ENCODE measurements at places on chromosomes 3 and 15.

DNA sequence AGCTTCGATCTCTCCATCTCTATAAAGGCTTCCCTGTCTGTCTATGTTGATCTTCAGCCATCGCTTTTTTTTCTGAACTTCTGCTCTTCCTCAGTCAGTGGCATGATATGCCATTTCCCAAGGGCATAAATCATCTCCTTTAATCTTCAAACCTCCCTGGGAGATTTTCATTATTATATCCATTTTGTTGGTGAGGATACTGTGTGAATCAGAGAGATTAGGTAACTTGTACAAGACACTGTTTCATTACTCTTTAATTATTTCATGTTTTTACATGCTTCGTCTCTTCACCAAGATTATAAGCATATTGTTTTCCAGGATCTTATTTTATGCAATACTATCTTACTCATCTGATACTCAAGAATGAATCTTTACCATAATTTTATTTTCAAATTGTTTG lies 124.8 kb upstream of the ATP11B start:
- no peak for DNase-seq
- no peak overlapping the region for H3K4me3 ChIP-seq
- no peaks in the 10 kb centered on the region for H3K36me3 ChIP-seq
- no peak overlapping the region for H3K27ac ChIP-seq
- peaks cover 29% of the 10 kb centered on the region for H3K27me3 ChIP-seq
- no peaks in the 10 kb centered on the region for H3K4me1 ChIP-seq

DNA sequence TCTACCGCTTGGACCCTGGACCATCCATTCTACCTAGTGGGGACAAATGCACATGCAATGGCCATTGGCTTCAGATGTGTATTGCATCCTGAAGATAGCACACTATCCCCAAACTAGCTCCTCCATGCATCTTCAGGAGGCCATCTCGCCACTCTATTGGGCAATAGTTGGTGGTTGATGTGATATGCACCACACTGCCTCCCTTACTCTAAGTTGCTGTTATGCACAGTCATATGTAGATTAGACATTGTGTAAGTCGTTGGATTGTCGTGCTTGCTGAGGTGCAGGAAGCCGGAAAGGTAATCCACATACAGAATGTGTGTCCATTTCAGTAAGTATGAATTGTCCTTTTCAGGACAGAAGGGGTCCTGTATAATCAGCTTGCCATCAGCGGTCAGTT lies 26.7 kb upstream of the PLA2G4D start:
- no peak overlapping the region for H3K27ac ChIP-seq
- no peaks in the 10 kb centered on the region for H3K27me3 ChIP-seq
- no peak overlapping the region for H3K4me3 ChIP-seq
- DNase-seq = no peak

GRCh38 chr3:8441969-8442559 lies 59.6 kb upstream of the LMCD1 start:
- no peaks in the 10 kb centered on the region for H3K36me3 ChIP-seq
- H3K27ac ChIP-seq = no peak overlapping the region
- peaks cover 46% of the 10 kb centered on the region for H3K4me1 ChIP-seq

DNA sequence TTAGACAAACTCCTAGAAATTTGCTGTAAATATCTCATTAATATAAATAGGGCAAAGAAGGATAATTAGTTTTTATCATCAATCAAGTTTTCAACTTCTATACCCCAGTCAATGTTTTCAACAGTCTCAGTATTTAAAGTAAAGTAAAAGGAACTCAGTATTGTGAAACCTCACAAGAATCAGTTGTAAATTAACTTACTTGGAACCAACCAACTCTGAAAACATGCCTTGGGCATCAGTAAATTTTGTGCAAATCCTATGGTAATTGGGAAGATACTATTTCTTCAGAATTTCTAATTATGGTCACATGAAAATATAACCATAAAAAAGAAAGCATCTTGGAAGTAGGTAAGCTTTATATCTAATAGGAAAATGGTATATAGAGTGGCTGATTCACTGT lies 1139.0 kb downstream of the TUSC7 start:
- no peak overlapping the region for H3K4me3 ChIP-seq
- no peaks in the 10 kb centered on the region for H3K36me3 ChIP-seq
- no peak for DNase-seq
- 0 out of 2 replicates have a peak, but pooled peaks cover 4% of the 10 kb centered on the region for H3K4me1 ChIP-seq

GRCh38 chr15:61906961-61907752 lies 153.1 kb downstream of the VPS13C start:
- DNase-seq = peak; percentile 80
- no peak overlapping the region for H3K4me3 ChIP-seq
- H3K36me3 ChIP-seq = no peaks in the 10 kb centered on the region
- H3K27ac ChIP-seq = no peak overlapping the region
- peaks cover 15% of the 10 kb centered on the region for H3K4me1 ChIP-seq

DNA sequence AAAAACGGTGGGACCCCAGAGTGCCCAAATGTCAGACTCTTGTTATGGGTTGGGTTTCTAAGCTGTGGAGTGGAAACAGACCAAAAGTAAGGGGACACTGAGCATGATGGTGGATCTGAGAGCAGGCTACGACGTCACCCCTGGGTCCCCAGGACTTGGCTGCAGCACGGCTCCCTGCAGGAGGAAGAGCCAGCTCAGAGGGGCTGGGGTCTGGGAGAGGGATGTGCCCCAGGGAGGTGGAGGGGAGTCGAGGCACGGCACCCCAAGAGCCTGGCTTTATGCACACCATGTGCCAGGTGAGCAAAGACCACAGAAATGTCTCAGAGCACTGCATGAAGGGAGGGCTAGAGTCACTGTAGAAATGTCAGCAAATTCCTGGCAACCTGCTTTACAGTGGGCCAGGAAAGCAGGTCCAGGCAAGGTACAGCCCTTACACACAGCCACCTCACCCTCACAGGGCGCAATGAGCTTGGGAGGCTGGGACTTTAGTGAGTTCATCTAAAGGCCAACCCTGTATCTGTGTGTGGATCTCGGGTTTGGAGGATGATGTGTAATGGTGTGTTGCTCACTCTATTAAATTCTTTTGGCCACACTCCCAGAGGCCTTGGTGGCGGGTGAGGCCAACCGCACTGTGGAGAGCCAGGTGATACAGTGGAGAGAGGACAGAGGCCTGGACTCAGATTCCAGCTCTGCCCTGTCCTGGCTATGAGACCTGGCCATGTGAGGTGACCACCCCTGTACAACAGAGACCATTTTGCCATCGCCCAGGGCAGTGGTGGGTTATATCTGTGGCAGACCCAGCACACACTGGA lies 14.1 kb downstream of the CTSH start:
- peak overlapping the region; percentile 98 for H3K27ac ChIP-seq
- DNase-seq = peak; percentile 98
- H3K4me3 ChIP-seq = no peak overlapping the region
- no peaks in the 10 kb centered on the region for H3K27me3 ChIP-seq

DNA sequence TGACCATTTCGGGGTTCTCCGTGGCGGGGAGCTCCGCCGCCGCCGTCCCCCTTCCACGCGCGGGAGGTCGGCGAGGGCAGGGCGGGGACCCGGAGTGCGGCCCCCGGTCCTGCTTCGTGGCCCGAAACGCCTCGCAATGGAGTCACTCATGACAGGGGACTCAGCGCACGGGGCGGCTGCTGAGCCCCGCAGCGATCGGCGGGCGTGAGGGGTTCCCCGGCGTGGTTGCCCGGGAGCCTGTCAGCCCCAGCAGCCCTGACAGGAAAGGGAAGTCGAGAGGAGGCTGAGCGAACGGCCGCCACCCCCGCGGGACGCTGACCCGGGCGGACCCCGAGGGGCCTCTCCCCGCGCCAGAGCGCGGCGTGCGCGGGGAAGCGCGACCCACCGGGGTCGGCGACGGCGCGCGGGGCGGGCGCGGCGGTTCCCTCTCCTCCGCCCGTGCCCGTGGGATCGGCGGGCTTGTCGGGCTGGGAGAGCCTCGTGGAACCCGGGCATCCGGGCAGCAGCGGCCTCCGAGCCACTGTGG lies 564 bp upstream of the PIGZ start:
- H3K4me1 ChIP-seq = peaks cover 6% of the 10 kb centered on the region
- H3K4me3 ChIP-seq = peak overlapping the region; percentile 93
- no peaks in the 10 kb centered on the region for H3K27me3 ChIP-seq
- DNase-seq = peak; percentile 19
- H3K27ac ChIP-seq = no peak overlapping the region
- no peaks in the 10 kb centered on the region for H3K36me3 ChIP-seq

- peaks cover 31% of the 10 kb centered on the region for H3K4me1 ChIP-seq
- peaks cover 23% of the 10 kb centered on the region for H3K36me3 ChIP-seq
- DNase-seq = peak; percentile 31
- H3K27me3 ChIP-seq = no peaks in the 10 kb centered on the region
- no peak overlapping the region for H3K4me3 ChIP-seq
Observed at GRCh38 chr3:101567528-101568317, 6.1 kb downstream of the TRMT10C start.

GRCh38 chr15:48546296-48546695 lies 99.2 kb downstream of the FBN1 start:
- H3K36me3 ChIP-seq = no peaks in the 10 kb centered on the region
- no peak for DNase-seq
- H3K27ac ChIP-seq = no peak overlapping the region
- H3K4me1 ChIP-seq = peaks cover 7% of the 10 kb centered on the region

DNA sequence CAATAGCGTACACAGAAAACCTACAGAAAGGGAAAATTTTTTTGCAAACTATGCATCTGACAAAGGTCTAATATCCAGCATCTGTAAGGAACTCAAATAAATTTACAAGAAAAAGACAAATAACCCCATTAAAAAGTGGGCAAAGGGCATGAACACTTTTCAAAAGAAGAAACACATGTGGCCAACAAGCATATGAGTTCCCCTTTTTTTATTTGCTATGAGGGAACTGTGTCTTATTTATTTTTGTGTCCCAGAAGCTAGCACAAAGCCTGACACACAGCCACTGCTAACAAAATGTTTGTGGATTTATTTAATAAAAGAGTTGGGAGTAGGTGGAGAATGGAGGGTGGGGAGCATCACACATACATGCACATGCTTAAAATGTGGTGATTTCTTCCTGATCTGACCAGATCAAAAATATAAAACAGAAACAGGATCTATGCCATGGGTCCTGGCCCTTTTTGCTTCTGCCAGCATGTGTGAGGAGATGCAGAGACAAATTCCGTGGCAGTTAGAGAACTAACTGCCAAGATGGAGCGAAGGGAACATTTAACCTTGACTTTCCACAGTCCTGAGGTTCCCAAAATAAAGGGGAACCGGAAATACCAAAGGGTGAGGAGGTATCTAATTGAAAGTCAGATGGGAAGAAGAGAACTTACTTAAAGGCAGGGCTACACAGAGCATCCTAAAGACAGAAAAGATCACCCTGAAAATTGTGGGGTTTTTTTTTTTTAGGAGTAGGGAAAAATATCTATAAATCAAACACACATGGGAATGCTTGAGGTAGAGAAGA lies at the start of gene TMEM202:
Gene TMEM202 (plus strand): TSS at position 510 of the 793 bp plus-strand sequence. CDS start 22 bp downstream, at position 532.
- no peaks in the 10 kb centered on the region for H3K36me3 ChIP-seq
- no peaks in the 10 kb centered on the region for H3K4me1 ChIP-seq
- H3K27ac ChIP-seq = no peak within 1 kb of the TSS
- DNase-seq = no peak

GRCh38 chr3:172608575-172608974 lies 85.3 kb upstream of the TNFSF10 start:
- H3K4me1 ChIP-seq = peaks cover 10% of the 10 kb centered on the region
- no peaks in the 10 kb centered on the region for H3K27me3 ChIP-seq
- no peak overlapping the region for H3K27ac ChIP-seq
- no peak for DNase-seq
- no peaks in the 10 kb centered on the region for H3K36me3 ChIP-seq
- H3K4me3 ChIP-seq = no peak overlapping the region

- H3K4me3 ChIP-seq = peak overlapping the region; percentile 66
- H3K36me3 ChIP-seq = no peaks in the 10 kb centered on the region
- no peaks in the 10 kb centered on the region for H3K27me3 ChIP-seq
- peak overlapping the region; percentile 91 for H3K27ac ChIP-seq
- peaks cover 35% of the 10 kb centered on the region for H3K4me1 ChIP-seq
- DNase-seq = no peak
Observed at GRCh38 chr3:193971966-193972365, 164.0 kb upstream of the HES1 start.

DNA sequence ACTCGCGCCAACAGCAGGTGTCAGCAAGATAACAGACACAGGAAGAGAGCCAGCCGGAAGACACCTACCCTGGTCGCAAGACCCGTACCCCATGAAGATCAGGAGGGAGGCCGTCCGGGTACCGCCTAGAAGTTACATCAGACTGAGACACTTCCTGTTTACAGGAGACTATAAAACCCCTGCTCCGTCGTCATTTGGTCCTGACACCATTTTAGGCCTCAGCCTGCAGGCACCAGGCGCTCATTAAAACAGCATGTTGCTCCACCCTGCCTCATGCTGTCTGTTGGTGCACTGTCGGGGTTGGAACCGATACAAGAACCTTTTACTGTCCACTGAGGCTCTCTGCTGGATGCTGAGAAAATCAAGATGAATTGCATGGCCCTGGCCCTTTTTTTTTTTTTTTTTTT lies 15.6 kb upstream of the PRTG start:
- H3K36me3 ChIP-seq = no peaks in the 10 kb centered on the region
- H3K27ac ChIP-seq = no peak overlapping the region
- DNase-seq = no peak
- no peaks in the 10 kb centered on the region for H3K27me3 ChIP-seq
- no peaks in the 10 kb centered on the region for H3K4me1 ChIP-seq
- H3K4me3 ChIP-seq = no peak overlapping the region

DNA sequence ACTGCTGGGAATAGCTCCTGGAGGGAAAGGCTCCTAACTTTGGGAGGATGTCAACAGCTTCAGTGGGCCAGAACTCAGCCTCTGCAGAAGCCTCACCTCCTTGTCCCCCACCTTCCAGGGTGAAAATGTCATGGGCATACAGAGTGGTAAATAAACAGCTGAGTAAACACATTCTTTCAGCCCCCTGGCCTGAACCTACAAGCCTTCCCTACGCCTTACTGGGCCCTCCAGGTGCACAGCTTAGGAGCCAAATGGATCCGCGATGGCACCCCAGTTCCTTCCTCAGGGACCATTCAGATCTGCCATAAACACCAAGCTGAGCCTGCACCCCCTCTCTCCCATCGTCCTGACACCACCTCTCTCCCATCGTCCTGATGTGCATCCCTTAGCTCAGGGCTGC lies 126.2 kb upstream of the IGF1R start:
- H3K27ac ChIP-seq = no peak overlapping the region
- no peaks in the 10 kb centered on the region for H3K36me3 ChIP-seq
- H3K4me3 ChIP-seq = no peak overlapping the region
- DNase-seq = no peak
- H3K4me1 ChIP-seq = no peaks in the 10 kb centered on the region
- 0 out of 2 replicates have a peak, but pooled peaks cover 4% of the 10 kb centered on the region for H3K27me3 ChIP-seq

GRCh38 chr3:194259982-194260766 lies 91.0 kb downstream of the CPN2 start:
- H3K4me3 ChIP-seq = no peak overlapping the region
- DNase-seq = no peak
- no peaks in the 10 kb centered on the region for H3K27me3 ChIP-seq
- no peaks in the 10 kb centered on the region for H3K36me3 ChIP-seq
- peaks cover under 1% of the 10 kb centered on the region for H3K4me1 ChIP-seq
- no peak overlapping the region for H3K27ac ChIP-seq
